ENCODE measurements at places on chromosomes 2 and 18.

DNA sequence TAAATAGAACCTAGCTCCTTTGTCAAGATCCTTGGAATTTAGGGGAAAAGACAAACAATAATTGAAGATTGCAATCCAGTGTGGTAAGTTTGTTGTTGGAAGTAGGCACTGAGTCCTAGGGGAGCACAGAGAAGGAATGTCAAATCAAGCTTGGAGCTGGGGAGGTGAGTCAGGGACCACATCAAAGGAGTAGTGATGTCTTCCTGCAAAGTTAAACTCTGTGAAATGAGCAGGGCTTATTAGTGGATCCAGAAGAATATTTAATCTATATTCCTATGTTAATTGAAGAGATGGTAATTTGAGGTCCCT lies 41.7 kb upstream of the NABP1 start:
- DNase-seq: no peak

DNA sequence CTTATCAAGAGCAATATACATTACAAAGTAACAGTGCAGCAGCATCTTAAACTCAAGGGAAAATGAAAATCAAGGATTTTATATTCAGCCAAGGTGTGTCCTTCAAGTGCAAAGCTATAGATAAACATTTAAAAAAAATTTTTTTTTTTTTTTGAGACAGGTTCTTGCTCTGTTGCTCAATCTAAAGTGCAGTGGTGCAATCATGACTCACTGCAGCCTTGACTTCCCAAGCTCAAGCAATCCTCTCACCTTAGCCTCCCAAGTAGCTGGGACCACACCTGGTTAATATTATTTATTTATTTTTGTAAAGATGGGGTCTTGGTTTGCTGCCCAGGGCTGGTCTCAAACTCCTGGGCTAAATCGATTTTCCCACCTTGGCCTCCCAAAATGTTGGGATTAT lies 9.0 kb downstream of the CDKL4 start:
- no peak for DNase-seq

- DNase-seq: peak; percentile 57
Observed at GRCh38 chr2:190343536-190344275, at the start of gene INPP1. Gene INPP1, plus strand, starts transcription at chr2:190343589. Its CDS starts 16,514 bp downstream, at chr2:190360103.

GRCh38 chr2:2269426-2269825 lies 61.6 kb downstream of the MYT1L start:
- DNase-seq: no peak

DNA sequence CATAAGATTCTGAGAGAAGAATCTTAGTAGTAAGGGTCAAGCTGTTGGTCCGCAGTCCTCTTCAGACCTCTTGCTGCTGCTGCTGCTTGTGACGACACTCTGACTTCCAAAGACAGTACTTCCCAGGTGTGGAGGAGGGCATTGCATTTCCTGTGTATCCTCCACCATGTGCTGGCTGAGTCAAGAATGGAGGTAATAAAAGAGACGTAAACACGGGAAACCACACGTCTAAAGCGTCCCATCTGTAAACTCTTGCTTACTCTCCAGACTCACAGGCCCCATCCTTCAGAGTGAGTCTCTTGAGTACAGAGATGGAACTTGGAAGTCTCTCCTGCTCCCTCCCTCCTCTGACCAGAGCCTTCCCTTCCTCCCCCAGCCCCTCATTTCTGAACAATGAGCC lies 25.6 kb downstream of the KLHL29 start:
- DNase-seq: no peak

- no peak for DNase-seq
Observed at GRCh38 chr18:29226213-29226612, 1049.3 kb upstream of the CDH2 start.

DNA sequence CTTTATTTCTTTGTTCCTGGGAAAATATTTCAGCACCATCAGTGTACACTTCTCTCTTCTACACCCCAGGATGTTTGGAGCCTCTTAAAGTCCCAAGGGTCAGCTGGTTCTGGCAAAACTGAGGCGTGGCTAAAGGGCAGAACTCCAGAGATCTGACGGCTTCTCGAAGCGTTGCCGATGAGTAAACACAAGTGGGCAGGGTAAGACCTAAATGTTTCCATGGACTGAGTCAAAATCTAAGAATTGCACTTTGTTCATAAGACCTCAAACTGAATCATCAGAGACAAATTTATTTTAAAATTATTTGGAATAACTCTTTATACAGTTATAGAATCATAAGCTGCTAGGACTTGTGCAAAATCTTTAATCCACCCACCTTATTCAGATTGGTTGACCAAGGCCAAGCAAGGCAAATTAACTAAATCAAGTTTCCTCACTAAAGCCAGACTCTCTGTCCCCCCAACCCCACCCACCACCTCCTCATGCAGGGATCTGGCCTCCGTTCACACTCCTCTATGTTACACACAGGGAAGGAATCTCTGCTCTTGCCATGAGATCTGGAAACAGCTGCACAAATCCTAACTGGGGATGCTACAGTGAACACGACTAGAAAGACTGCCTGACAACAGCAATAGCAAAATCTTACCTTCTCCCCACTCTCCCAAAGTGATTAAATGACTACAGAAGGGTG lies 342.6 kb upstream of the KLHL29 start:
- DNase-seq: no peak

DNA sequence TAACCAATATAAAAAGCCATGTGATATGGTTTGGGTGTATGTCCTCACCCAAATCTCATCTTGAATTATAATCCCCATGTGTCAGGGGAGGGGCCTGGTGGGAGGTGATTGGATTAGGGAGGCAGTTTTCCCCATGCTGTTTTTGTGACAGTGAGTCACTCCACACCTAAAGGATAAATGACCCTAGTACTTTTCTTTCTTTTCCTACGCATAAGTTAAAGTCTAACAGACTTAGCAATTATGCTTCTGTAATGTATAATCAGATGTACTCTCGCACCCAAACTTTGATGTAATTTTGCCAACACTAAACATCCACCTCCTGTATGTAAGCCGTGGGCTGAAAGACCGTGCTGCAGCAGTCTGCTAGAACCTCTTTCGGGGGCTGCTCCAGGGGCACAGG lies 97.2 kb upstream of the DSEL start:
- DNase-seq: no peak

DNA sequence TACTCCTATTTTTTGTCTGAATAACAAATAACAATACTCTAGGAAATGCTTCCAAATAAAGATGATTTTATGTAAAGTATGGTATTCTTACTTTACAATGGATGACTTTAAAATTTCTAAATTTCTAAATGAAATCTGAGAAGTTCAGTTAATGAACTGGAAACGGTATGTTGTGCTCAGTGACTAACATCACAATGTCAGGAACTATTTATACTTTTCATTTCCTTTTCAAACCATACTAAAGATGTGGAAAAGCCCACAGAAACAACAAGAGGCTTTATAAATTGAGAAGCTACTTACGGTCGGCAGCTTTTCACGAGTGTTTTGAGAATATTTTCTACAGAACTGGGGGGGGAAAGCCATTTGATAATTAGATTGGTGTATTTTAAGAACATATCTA lies 31.1 kb downstream of the PSME4 start:
- no peak for DNase-seq

DNA sequence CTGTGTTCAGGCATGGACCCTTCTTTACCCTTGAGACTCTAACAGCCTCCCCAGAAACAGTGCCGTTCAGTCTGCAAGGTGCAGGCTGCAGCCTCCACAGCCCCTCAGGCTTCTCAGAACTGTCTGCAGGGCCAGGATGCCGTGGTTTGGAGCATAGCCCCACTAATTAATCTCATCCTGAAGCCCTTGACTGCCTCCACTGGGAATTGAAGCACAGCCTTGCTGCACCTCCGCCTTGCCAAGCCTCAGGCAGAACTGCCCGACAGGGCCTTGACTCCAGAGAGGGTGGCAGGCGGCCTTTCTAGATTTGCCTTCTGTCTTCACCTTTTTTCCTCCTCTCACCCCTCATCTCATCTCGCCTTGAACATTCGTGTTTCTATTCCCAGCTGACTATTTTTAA lies 119.8 kb downstream of the NRP2 start:
- DNase-seq: no peak

DNA sequence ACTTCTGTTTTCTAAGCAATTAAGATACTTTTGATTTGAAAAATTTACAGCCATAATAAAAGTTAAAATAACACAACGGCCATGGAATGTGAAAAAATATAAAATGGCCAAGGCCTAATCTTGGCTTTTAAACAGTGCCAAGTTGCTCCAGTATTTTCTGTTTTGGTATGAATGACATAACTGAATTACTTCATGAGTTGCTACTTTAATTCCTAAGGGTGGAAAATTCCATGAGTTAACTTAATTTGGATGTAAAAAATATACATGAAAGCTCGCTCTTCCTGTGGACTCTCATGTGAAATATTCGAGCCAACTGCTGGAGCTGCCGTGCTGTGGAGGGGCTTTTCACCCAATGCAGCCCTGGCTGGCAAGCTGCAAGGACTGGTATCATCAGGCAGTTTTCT lies 286.0 kb upstream of the CCDC68 start:
- no peak for DNase-seq

DNA sequence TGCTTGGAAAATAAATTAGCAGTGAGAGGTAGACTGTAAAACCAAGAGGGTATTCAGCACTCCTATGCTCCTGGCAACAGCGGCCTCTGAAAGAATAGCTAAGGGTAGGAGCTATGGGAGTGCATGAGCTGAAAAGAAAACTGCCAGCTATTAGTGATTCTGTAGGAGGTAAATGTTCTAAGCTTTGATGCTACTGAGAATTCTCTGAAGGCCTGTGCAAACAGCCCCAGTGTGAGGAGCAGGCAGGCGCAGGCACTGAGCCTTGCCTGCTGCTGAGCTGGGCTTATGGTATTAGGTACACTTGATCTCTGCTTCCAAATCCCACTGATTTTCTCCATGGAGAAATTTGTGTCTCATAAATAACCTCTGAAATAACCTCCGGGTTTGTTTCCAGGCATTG lies 86.7 kb downstream of the NYAP2 start:
- DNase-seq: no peak

- DNase-seq: no peak
Observed at GRCh38 chr18:27202741-27203140, 17.6 kb upstream of the CHST9 start.

DNA sequence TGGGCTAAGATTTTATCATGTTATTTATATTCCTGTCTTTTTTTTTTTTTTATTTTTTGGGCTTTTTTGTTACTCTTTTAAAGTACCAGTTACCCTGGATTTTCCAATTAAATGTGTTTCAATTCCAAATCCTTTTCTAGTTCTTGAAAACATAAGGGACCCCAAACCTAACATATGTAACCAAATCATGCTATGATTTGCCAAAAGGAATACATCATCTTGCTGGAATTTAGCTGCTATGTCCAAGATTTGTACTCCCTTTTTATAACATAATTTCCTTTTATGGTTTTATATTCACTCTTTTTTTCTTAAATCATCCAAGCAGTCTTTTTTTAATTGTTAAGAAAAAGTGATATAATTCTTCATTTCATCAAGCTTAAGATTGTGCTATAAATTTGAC lies 60.9 kb upstream of the DSEL start:
- no peak for DNase-seq

DNA sequence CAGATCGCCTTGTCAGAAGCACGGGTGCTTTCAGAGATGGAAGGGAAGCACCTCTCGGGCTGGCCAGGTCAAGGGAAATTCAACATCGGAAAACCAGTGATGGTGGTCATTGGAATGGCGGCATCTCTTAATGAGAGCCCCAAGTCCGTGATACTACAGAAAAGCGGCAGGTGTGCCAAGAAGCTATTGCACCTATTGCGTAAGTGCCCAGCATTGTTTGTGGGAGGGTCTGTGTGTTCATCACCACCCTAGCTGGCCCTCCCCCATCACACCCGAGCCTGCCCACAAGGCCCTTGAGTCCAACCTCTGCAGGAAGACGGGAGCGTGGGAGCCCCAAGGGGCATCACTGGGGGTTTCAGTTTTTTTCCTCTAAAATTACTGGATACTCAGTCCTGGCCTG lies 100.7 kb downstream of the DGKD start:
- DNase-seq: no peak

GRCh38 chr2:235692671-235693171 lies 198.9 kb downstream of the AGAP1 start:
- no peak for DNase-seq

GRCh38 chr18:7633171-7633570 lies 66.1 kb downstream of the PTPRM start:
- no peak for DNase-seq

GRCh38 chr2:44010266-44010665 lies 14.5 kb upstream of the LRPPRC start:
- DNase-seq: peak; percentile 25

DNA sequence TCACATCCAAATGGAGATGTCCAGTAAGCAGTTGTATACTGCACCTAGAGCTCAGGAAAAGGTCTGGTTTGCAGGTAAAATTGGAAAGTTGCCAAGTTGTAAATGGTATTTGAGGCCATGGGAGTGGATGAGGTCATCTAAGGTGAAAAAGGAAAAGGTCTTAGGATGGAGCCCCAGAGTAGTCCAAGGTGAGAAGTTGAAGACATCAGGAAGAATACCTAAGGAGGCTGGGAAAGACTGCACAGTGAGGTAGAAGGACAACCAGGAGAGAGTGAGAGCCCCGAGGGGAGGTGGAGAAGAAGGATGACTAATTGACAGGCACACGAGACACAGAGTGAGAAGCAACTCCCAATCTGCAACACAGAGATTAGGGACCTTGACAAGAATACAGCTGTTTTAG lies 10.7 kb downstream of the DPP4 start:
- DNase-seq: no peak

DNA sequence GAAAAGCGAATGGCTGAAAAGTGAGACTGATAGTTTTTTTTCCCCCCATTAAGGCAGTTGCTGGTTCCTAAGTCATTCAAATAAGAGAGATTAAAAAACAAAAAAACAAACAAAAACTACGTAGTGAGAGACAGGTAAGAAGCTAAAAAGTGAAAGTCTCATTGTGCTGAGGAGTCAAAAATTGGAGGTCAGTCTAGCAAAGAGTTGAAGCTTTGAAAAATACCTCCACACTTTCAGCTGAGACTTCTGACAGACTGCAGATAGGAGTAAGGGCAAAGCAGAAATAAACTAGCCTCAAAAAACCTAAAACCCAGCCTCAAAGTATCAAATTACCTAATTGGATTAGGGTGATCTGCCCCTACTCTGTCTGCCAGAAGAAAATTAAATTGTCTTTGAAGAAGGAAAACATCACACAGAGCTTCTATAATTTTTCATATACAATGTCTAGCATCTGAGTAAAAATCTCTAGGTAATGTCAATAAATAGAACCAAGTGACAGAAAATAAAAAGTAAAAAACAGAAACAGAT lies 10.9 kb upstream of the EIF2AK3 start:
- no peak for DNase-seq

DNA sequence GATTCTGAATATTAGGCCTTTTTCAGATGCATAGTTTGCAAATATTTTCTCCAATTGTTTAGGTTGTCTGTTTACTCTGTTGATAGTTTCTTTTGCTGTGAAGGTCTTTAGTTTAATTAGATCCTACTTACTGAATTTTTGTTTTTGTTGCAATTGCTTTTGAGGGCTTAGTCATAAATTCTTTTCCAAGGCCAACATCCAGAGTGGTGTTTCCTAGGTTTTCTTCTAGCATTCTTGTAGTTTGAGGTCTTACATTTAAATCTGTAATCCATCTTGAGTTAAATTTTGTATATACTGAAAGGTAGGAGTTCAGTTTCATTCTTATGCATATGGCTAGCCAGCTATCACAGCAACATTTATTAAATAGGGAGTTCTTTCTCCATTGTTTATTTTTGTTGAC lies 404.8 kb downstream of the LNPK start:
- no peak for DNase-seq

All from NCI-H1092 treated with DMSO at 0.1 percent for 48 hours (cell line).